ENCODE measurements at places on chromosomes 12 and 14.

DNA sequence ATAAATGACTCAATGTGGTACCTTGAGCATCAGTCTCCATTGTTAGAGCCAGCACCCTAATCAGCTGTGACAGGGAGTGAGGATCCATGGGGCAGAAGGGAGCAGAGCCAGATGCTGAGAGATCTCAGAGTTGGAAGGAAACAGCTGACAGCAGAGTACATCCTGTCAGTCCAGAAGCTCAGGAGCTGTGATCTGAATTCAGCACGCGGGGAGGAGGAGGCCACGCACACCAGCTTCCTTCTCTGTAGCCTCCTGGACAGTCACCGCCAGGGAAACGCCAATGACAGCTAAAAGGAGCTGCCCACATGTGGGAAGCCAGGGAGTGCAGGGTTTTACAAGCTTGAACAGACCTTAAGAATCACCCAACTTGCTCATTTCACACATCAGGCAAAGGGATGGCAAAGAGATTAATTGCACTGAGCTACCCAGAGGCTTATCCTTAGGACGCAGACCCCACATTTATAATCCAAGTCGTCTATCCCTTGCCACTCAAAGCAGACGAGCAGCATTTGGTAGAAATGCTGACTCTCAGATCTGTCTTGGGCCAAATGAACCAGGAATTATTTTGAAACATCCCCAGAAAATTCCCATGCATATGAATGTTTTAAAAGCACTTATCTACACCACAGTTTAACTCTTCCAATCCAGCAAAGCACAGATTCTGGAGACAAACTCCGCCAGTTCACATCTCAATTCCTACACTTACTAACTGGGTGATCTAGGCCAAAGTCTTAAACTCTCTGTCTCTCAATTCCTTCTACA is 322.6 kb upstream of the TMTC1 start:
- DNase-seq = no peak

GRCh38 chr14:32200368-32201192 is 1.3 kb upstream of the RNU6-7 start:
- no peak for DNase-seq

DNA sequence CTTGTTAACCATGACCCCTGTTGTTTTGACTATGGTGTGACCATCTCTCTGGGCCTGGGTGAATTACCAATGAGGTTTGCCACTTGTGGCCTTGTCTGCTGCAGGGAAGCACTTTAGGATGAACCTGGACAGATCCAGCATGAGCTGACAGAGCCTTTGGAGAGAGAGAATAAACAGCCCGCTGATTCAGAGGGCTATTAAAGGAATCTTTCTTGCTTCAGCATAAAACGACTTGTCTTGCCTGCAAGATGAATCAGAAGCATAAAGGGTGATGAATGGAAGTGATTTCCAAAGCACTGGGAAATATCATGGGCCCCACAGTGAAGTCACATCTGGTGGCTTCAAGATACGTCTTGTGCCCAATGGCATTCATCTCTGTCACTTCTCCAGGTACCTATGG is 69.0 kb upstream of the WSCD2 start:
- no peak for DNase-seq

GRCh38 chr14:104876251-104876699 is 11.2 kb downstream of the CEP170B start:
- DNase-seq = no peak

DNA sequence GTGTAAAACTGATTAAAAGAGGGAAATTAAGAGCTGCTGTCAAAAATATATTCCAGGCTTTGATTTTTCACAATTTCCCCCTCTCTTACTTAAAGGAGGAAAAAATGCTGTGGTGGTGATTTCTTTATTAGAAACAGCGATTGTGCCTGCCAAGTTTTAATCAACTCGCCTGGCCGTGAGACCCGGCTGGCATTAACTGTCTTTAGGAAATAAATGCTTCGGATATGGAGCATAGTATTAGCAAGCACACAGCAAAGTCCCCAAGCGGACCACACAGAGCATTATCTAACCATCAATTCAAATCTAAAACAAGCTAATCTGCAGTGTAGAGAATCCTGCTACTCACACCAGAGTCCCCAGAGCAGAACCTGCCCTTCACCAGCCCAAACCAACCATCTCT is 457.1 kb downstream of the TMEM132D start:
- no peak for DNase-seq

GRCh38 chr12:103737881-103738280 is 103.2 kb downstream of the NT5DC3 start:
- DNase-seq = no peak

DNA sequence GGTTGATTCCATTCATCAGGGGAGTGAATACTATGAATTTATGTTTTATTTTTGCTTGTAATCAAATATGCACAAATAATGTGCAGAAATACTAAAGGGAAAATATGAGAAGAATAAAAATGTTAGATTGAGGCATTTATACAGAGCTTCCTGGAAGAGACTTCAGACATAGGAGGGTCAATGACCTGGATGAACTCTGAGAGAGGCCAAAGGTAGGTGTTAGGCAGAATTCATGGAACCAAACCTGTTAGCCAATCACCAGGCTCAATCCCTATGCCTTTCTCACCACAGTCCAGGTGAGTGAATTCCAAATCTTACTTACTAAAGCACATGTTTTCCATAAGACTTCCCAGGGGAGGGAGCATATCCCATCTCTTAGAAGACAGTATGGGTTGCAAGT is 130.4 kb upstream of the NTF3 start:
- DNase-seq = no peak

- no peak for DNase-seq
Observed at GRCh38 chr12:89390802-89391673, 38.7 kb upstream of the DUSP6 start.

DNA sequence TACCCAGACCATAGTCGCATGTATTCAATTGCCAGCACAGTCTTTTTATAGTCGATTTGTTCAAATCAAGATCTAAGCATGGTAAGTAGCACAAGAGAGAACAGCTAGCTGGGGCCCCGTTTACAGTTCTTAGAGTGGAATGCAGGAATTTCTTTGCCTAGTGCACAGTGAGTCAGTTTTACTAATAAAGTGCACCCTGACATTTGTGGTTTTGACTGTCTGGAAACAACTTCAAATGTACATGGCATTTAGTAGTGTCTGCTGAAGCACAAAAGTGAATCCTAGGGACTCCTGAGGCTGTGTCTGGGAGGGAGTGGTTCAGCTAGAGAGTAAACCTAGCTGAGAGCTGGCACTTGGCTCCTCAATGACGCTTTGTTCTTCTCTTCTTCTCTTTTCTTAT is 64.9 kb downstream of the TMX1 start:
- DNase-seq = no peak

- DNase-seq = no peak
Observed at GRCh38 chr12:85531341-85531740, 251.3 kb downstream of the ALX1 start.

- no peak for DNase-seq
Observed at GRCh38 chr12:123767613-123768012, 5.5 kb downstream of the DNAH10 start.

DNA sequence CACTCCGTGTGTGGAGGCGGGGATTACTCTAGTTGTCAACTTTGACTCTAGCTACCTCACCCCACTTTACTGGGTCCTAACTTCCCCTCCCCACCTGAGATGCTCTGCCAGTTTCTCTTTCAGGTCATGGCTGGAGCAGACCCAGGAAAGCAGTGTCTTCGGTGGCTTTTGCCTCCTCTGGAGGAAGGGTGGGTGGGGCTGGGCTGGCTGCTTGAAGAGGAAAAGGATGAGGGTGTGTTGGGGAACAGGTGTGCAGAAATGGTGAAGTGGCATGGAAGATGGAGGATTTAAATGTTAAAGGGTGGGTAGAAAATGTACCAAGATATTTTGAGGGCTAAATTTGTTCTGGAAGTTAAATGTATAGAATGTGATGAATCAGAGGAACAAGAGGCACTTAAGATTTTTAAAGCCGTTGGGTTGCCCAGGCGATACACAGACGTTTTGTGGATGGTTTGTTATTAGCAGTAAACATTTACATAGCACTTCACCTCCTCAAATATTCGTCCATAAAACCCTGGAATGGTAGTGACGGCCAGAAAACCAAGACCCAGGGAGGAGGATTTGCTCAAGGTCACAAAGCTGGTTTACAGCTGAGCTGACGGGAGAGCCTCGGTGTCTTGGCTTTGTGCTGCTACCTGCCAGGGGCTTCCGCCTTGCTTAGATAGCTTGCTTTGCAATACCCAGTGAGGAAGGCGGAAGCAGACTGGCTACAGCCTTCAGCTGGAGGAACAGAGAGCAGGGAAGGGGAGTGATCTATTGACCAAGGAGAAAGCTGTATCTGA is 72.2 kb upstream of the PRMT8 start:
- no peak for DNase-seq

DNA sequence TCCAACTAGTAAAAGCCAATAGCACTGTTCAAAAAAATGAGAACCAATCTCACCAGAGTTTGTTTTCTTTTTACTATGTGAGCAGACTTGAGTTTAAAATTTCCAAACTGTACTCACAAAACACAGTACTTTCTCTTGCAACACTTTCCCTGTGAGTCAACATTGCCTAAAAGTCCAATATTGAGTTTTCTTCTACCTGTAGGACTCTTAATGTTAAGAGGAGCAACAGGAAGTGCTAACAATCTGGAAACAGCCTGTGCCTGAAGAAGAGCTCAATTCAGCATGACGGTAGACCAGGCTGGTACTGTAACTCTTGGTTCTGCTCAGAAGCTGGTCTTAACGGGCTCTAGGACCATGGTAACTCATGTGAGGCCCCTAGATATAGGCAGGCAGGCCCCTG is 144.3 kb downstream of the MED13L start:
- DNase-seq = no peak

GRCh38 chr14:68669111-68669511 is 123.8 kb downstream of the ZFP36L1 start:
- no peak for DNase-seq

DNA sequence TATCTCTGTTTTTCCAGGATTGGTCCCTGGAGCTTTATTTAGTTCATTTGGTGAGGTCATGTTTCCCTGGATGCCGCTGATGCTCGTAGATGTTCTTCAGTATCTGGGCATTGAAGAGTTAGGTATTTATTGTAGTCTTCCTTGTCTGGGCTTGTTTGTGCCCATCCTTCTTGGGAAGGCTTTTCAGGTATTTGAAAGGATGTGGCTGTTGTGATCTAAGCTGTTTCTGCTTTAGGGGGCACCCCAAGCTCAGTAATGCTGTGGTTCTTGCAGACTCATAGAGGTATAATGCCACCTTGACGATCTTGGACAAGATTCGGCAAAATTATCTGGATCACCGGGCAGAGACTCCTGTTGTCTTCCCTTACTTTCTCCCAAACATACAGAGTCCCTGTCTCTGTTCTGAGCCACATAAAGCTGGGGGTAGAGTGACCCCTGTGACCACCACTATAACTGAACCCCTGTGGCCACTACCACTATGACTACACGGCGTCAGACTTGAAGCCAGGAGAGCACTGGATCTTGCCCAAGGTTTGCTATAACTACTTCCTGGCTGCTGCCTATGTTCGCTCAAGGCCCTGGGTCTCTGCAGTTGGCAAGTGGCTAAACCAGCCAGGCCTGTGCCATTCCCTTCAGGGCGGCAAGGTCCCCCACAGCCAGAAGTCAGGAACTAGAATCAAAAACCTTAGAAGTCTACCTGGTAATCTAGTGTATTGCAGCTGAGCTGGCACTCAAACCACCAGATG is 40.9 kb downstream of the FGD4 start:
- no peak for DNase-seq

- no peak for DNase-seq
Observed at GRCh38 chr12:108939594-108939993, 59.7 kb downstream of the DAO start.

DNA sequence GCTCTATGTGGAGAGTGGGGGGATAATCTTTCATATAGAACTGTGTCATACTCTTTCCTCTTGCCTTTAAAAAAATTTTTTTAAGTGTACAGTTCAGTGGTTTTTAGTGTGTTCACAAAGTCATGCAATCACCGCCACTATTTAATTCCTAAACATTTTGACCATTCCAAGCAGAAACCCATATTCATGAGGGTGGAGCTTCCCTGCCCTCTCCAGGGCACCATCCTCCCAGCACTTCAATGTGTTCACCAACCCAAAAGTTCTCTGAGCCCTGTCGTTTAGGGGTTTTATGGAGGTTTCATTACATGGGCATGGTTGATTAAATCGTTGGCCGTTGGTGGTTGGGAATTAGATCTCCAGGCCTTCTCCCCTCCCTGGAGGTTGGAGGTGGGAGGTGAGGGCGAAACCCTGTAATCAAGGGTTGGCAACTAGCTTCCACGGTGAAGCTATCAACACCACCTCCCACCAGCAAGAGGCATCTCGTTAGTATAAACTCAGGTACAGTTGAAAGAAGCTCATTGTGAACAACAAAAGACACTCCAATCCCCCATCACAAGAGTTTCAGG is 42.8 kb upstream of the WNK1 start:
- no peak for DNase-seq

DNA sequence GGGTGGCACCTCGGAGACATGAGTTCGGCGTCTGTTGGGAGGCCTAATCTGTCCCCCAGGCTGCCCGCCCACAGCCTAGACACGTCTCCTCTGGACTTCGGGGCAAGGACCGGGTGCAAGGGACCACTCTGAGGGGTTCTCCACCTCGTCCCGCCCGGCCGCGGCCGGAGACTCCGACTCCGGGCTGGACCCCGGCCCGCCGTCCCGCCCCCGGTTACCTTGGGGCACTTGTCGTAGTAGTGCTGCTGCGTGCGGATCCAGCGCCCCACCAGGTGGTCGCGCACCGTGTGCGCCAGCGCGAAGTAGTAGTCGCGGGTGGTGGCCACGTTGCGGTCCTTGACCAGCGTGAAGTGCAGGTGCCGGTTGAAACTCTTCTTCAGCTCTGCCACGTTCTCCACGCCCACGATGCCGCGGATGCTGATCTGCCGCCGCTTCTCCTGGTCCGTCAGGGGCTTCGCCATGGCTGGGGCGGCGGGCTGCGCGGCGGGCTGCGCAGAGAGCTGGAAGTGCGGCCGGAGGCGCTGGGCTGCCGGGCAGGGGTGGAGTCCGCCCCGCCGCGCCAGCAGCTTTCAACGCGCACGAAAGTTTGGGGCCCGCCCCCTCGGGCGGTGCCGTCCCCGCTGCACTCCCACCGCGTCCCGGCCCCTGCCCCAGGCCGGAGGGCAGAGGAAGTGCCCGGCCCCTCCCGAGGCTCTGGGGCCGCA is at the start of gene PYGL:
Gene PYGL (minus strand): TSS at position 541 of the 704 bp plus-strand sequence. CDS start 80 bp downstream, at position 461.
- no peak for DNase-seq

GRCh38 chr14:97331526-97331925 is 534.3 kb downstream of the VRK1 start:
- DNase-seq = no peak

GRCh38 chr12:99528478-99528877 is 119.1 kb upstream of the GARIN6 start:
- DNase-seq = no peak

GRCh38 chr14:62168564-62169155 is 406.4 kb downstream of the SNAPC1 start:
- no peak for DNase-seq

DNA sequence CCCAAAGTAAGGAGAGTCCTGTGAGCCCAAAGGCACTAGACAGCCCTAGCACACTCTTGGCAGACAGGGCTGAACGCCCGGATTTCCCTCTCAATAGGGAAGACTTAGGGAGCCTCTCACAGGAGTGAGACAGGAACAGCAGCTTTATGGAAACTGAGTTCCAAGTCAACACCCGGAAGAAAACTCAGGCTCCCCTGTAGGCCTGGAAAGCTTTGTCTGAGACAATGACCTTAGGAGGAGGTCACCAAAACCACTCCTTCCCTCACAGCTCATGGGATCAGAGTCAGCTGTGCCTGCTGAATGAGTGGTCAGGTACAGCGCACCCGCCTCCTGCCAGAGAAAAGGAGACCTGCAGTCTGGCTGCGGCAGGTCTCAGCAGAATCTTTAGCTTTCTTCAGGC is 229.5 kb downstream of the CACNA1C start:
- no peak for DNase-seq

- DNase-seq = no peak
Observed at GRCh38 chr12:26358651-26359050, 163.3 kb downstream of the SSPN start.
